ENCODE measurements at places on chromosomes 5 and 9. TPM values are rescaled to one million over a fixed set of nuclear protein-coding genes. Genes with fewer than 3 reads are reported as not detected.

GKAP1 gene
- 0.43 TPM for total RNA-seq

ZNF608 gene
- total RNA-seq: 20.4 TPM

FOXD1 gene
- total RNA-seq: 3.3 TPM

EQTN gene
- total RNA-seq: not detected

NDOR1 gene
- 2.2 TPM for total RNA-seq
